ENCODE measurements at places on chromosomes 2 and 18.

DNA sequence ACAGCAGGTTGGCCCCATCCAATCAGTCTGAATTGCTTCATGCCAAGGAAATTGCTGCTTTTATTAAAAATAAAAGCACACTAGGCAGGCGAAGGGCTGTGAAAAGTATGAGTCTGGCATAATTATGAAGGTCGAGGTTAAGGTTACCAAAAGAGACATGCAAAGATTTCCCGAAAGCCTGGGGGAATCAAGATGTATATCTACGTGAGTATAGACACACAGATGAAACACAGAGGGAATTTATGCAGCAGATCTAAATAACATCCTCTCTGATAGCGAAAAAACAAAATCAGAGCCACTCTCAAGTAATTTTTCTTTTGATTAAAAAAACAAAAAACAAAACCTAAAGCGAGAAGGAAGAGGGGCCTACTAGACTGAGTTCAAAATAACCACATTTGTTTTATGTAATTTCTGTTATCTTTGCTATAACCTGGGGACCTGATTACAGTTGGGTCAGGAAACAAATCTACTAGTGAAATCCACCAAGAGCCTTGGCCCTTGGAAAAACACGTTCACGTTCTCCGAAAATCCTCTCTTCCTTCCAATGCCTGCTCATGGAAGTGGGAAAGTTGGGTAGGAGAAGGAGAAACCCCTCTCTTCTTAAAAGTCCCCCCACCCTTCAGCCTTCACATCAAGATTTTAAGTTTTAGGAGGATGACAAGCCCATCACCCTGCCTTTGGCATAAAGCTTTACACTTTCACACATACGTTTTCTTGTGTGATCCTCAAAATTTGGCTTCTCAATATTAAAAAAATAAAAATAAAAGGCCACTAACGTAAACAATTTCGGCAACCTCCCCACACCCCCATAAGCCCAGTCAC, 1.4 kb downstream of the AAK1 start:
- DNase-seq, result peak; percentile 19

DNA sequence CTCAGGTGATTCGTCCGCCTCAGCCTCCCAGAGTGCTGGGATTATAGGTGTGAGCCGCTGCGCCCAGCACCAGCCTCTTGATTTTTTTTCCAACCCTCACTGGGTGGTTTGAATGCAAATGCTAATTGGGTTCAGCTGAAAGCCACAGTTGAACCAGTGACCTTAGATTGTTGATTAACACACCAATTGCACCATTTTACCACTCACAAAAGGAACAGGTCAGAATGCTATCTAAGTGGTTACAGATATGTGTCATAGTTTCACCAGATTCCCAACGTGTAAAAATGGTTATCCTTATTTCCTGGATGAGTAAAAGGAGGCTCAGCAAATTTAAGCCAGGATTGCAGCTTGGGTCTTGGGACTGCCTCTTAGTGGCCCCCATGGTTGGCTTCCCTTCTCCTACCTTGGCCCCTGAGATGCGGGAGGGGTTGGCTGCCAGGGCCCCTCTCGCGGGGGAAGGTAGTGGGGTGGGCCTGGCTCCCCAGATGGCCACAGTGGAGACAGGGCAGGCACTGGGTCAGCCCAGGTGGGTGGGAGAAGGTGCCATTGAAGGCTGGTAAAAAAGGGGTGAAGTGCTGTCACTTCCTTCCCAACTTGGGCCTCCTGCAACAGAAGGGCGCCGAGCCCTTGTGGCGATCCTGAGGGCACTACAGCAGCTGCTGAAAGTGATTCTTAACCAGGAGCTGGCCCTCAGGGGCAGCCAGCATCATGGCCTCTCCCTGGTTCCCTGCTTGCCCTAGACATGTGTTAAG, 164.9 kb upstream of the HAAO start:
- DNase-seq, result no peak

- DNase-seq, result no peak
Measured at GRCh38 chr2:38064801-38065501, 11.0 kb downstream of the CYP1B1 start.

- no peak for DNase-seq
Measured at GRCh38 chr2:178320011-178320585, 125.8 kb downstream of the OSBPL6 start.

DNA sequence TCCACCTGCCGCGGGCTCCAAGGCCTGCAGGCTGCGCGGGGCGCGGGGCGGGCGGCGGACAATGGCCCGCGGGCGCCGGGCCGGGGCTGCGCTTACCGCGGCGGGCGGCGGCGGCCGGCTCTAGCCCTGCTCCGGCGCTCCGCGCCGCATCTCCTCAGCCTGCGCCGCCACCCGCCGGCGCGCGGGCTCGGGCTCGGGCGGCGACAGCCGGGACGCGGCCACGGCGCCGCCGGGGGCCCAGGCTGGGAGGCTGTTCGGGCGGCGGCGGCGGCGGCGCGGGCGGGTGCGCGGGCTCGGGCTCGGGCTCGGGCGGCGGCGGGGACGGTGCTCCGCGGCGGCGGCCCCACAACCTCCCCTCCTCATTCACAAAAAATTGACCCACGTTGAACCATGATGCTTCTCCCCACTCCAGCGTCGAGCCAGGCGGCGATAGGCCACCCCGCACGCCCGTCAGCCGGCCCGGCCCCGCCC, at the start of gene HDAC4:
TSS of gene HDAC4 (minus strand) at position 425 of the 471 bp plus-strand sequence. CDS start 48,321 bp downstream, outside the sequence.
- DNase-seq, result no peak

GRCh38 chr2:59892398-59892797, 661.1 kb downstream of the BCL11A start:
- no peak for DNase-seq

DNA sequence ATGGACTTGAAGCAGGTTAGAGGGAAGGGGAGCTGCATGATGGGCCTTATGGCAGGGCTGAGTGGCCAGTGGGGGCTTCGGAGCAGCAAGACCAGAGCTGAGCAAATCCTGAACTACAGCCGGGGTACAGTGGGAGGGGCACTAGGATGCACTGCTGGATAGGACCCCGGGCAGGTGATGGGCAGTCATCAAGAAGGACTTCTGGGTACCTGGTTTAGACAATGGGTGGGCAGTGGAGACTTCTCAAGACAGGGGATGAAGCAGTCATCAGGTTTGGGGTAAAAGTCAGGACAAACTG, 507.4 kb upstream of the MYT1L start:
- DNase-seq, result no peak

GRCh38 chr2:68952887-68953521, at the start of gene GKN2:
Gene GKN2 (minus strand): TSS chr2:68952893. CDS start chr2:68952861, 32 bp downstream.
- DNase-seq, result no peak

- no peak for DNase-seq
Measured at GRCh38 chr2:169106563-169107545, 37.5 kb downstream of the DHRS9 start.

DNA sequence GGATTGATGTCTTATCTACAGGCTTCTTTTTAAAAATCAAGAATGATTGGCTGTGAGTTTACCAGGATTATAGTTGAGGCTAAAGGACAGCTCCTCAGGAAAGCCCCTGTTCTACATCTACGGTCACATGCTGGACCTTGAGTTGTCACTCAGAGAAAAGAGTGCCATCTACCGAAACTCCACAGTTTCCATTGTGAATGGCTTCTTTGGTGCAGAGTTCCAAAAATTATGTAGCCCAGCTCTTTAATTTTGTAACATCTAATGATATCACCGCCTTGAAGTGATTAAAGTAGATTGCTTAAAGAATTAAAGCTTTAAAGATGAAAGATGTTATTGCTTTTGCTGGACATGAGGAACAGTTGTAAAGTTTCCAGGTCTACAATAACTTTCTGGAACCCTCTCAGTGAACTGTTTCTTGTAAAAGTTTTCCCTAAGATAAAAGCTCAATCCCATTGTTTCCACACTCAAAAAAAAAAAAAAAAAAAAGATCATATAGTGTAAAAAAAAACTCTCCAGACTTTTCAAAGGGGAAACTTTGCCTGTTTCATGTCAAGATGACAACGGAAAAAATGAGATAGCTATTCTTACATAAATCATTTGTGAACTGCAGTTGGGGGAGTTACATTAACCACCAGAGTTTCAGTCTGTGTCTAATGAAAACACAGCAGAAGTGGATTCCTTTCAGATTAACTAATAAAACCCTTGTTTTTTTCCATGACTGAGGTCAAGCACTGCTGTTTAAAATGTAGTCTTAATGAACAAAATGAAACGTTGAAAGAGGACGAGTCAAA, 4.3 kb downstream of the COL3A1 start:
- peak; percentile 43 for DNase-seq

DNA sequence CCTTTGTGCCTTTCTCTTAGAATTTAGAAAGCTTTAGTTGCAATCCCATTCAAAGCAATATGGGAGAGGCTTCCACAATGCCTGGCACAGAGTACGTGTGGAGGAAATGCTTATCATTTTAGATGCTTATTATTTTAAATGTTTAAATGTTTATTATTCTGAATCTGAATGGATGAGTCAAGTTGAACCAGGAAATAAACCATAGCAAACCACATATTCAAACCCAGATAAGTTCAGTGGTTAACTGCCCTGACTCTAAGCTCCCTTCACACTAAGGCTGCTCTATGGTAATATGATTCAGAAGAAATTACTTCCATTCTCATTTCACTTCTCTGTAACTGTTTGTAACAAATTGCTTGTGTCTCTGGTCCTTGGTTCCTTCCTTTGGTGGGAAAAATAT, 5.2 kb upstream of the PPP4R1 start:
- no peak for DNase-seq

DNA sequence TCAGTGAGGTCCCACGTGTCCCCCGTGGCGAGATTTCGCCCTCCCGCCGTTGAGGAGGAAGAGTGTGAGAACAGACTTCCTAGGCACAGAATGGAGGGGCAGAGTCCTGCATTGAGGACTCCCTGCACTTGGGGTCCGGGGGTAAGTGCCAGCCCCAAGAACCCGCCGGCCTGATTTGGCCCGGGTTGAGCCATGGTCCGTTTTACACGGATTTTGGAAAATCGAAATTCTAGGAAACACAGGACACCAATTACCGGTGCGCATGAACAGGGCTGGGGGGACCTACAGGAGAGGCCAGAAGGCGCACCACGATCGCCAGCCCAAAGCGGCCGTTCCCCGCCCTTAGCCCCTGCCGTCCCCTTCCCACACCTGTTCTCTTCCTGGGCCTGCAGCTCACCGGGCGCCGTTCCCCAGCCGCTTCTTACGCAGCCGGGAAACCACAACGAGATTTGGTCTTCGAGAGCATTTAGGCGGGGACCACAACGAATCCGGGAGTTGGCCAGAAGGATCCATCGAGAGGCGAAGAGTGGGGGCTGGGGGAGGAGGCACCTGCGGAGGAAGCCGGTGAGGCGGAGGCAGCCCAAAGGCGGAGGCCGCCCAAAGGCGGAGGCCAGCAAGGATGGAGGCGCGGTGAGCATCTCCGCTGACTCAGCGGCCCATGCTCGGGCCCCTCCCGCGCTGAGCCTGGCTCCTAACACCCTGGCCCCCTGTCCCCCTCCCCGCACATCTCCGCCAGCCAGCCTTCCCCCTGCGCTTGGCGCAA, 464 bp upstream of the TLX2 start:
- peak; percentile 74 for DNase-seq

GRCh38 chr18:57780706-57781347, 22.3 kb downstream of the ATP8B1 start:
- no peak for DNase-seq

- DNase-seq, result no peak
Measured at GRCh38 chr2:9099341-9099751, 95.9 kb upstream of the MBOAT2 start.

DNA sequence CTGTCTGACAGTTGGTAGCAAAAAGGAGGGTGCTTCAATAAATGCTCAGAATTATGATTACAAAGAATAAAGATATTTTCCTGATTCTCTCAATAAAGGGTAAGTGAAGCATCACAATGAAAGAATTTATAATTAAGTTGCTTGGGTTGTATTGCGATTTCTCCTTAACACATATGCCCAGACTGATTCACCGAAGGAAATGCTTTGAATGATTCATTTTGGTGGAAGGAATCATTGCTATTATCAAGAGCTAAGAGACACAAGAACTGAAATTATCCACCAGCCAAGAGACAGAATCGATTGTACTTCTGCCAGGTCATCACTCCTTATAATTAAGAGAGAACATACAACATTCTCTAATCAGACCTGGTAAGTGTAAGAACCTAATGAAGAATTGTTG, 301.4 kb downstream of the NR4A2 start:
- DNase-seq, result no peak

DNA sequence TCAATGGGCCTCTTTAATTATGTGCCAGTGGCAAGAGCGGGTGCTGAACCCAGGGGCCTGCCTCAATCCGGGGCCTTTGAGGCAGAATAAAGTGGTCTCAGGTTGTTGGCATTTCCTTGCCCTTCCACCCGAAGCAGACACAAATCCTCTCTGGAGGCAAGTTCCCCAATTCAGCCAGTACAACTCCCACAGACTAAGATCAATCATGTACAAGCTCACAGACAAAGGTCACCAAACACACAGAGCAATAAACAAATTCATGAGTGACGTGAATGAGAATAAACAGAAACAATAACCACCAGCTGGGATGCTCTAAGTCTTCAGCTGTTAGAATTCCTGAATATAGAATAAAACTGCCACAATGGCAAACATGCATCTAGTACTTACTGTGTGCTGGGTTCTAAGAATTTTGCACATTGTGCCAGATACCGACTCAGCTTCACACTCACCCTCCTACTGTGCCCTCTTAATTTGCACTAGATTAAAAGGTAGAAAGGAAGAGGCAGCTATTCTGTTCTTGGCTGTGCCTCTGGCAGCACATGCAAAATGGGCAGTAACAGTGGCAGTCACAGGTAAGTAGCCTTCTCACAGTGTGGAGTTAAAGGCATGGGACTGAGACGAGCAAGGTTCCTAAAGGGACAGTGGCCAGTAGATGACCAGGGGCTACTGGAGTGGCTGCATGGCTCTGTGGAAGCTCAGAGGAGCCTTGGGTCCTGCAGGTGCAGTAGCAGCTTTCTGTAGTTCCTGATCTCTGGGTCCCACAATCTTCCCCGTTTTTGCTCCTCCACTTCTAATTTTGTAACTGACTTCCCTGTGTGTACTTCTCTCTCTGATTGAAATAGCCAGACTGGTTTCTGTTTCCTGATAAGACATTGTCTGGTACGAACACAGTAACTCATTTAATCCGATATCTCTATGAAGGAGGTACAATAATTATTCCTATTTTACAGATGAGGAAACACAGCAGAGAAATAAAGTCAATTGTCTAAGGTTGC, 34.6 kb upstream of the IL1B start:
- DNase-seq, result no peak

DNA sequence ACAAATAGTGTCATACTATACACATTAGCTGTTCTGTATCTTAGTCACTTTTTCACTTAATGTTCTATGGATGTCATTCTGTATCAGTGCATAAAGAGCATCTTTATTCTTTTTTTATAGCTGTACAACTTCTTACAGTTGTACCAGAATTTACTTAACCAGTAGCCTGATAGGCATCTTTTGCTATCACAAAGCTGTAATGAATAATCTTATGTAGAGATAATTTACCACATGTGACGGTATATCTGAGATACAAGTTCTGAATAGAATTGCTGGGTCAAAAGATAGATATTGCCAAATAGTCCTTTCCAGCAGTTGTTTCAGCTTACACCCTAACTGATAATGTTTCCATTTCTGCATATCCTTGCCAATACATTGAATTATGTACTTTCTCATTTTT, 70.0 kb downstream of the PTRHD1 start:
- DNase-seq, result no peak

GRCh38 chr2:63343397-63344109, 244.7 kb downstream of the WDPCP start:
- no peak for DNase-seq

Measured in right kidney (tissue), 9 donors.